GM12878 (cell line): ENCODE measurements at places on chromosomes 4 and X. TPM values are rescaled to one million over a fixed set of nuclear protein-coding genes. Genes with fewer than 3 reads are reported as not detected.

The POF1B gene
- 0.64 and 1.1 TPM in 2 replicates for total RNA-seq

The HSD17B10 gene
- 165 and 179 TPM in 2 replicates for total RNA-seq

The SPANXC gene
- total RNA-seq: not detected in 2 replicates

The STK32B gene
- total RNA-seq: not detected in 2 replicates

The PCDH7 gene
- total RNA-seq: 0.21 TPM in 1 of 2 replicates, not detected in the other

The LRP2BP gene
- total RNA-seq: 0.48 and 0.62 TPM in 2 replicates

The MAGEE2 gene
- total RNA-seq: not detected in 2 replicates

The RTL5 gene
- 0.05 and 0.10 TPM in 2 replicates for total RNA-seq

The NPNT gene
- 58.8 and 66.3 TPM in 2 replicates for total RNA-seq

The VEGFC gene
- not detected in 2 replicates for total RNA-seq

The XK gene
- not detected in 2 replicates for total RNA-seq

The TMPRSS11E gene
- not detected in 2 replicates for total RNA-seq

GRCh38 chrX:65752294-65752693, 84.8 kb downstream of the MSN start:
- peaks cover 7% of the 10 kb centered on the region for H3K4me1 ChIP-seq
- no peaks in the 10 kb centered on the region for H3K36me3 ChIP-seq
- no peaks in the 10 kb centered on the region for H3K27me3 ChIP-seq
- DNase-seq: no peak
- no peak overlapping the region for H3K27ac ChIP-seq

DNA sequence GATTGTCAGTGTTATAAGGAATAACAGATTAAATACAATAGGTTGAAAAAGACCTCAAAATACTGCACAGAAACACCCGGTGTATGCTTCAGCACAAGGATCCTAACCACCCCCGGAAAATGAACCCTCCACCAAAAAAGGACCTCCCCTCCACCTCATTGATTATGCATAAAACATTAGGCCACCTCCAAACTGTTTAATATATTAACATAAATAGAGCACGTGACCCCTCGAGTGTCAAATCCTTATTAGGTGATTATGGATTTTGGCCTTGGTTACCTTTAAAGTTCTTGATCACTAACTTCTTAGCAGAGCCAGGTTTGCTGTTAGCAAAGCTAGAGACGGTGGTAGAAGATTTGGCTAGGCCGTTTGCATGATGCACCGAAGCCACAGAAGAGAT, 958 bp downstream of the CUL4B start:
- H3K36me3 ChIP-seq: no peaks in the 10 kb centered on the region
- H3K4me1 ChIP-seq: no peaks in the 10 kb centered on the region
- H3K27ac ChIP-seq: peak overlapping the region; percentile 85
- H3K4me3 ChIP-seq: peak overlapping the region; percentile 67
- H3K27me3 ChIP-seq: no peaks in the 10 kb centered on the region
- DNase-seq: no peak

GRCh38 chrX:40083979-40084359, 13.8 kb downstream of the BCOR start:
- no peak for DNase-seq
- H3K4me3 ChIP-seq: peak overlapping the region; percentile 30; the same call in 1 of the 2 replicates
- no peaks in the 10 kb centered on the region for H3K4me1 ChIP-seq
- H3K27me3 ChIP-seq: no peaks in the 10 kb centered on the region
- no peak overlapping the region for H3K27ac ChIP-seq

DNA sequence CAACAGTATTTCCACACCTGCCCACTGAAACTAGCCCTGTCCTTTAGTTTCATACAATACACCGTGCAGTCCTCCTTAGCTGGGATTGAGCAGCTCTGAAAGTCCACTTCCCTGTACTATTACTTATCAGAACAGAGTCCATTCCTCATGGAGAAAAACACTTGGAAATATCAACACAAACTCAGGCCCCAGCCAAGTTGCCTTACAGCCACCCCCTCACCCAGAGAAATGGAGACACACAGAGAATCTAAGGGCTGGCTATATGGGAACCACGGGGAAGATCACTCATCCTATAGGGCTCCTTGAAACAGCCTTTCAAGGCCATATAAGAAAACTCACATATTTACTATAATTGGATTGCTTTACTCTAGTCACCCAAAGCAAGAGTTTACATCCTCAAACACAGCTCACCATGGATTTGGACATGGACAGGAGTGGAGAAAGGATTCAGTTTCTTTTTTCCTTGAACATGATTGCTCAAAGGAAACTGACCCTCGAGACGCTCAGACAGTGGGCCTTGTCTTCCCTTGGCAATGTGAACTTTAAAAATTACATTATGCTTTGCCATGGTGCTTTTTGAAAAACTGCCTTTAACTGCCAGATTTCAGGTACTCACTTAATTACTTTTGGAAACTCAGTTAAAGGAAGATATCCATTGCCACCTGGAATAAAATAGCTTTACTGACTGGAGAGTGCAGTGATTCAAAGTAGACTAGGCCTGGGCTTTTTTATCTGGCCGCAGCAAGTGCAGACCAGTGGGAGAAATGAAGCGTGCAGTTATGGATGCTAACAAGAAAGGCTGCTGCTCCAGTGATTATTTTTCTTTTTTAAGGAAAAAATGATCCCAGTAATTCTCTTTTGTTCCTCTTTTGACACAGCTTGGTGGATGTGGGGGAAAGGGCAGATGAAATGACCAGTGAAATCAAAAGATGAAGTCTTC, 1.6 kb downstream of the SCARB2 start:
- no peaks in the 10 kb centered on the region for H3K27me3 ChIP-seq
- no peak for DNase-seq
- H3K36me3 ChIP-seq: no peaks in the 10 kb centered on the region
- peak overlapping the region; percentile 78; the same call in 1 of the 2 replicates for H3K4me3 ChIP-seq

GRCh38 chr4:162675661-162676060, 491.0 kb downstream of the NAF1 start:
- H3K27me3 ChIP-seq: no peaks in the 10 kb centered on the region
- H3K36me3 ChIP-seq: no peaks in the 10 kb centered on the region
- no peaks in the 10 kb centered on the region for H3K4me1 ChIP-seq
- no peak for DNase-seq

- H3K27me3 ChIP-seq: no peaks in the 10 kb centered on the region
- H3K27ac ChIP-seq: no peak overlapping the region
- no peak overlapping the region for H3K4me3 ChIP-seq
Measured at GRCh38 chr4:138259824-138260223, 17.7 kb upstream of the SLC7A11 start.

- H3K4me3 ChIP-seq: no peak overlapping the region
- H3K36me3 ChIP-seq: no peaks in the 10 kb centered on the region
- H3K4me1 ChIP-seq: no peaks in the 10 kb centered on the region
Measured at GRCh38 chr4:72951628-72952027, 117.9 kb downstream of the COX18 start.

DNA sequence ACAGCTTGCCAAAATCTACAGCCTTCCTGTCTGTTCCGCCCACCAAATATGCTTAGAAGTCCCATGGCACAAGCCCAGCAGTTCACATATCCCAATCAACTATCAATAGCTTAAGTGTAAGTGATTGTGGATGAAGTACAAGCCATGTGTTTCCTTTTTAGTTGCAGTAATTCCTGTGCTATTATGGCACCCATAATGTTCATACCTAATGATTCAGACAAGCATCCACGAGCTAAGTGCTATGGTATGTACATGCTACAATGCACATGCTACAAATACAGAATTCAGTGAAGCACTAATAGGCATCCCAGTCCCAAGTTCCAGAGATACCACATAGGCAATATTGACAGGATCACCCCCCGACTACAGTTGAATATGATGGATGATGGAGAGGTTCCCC, 94.5 kb downstream of the PCDH19 start:
- H3K27ac ChIP-seq: no peak overlapping the region
- H3K4me3 ChIP-seq: no peak overlapping the region
- H3K4me1 ChIP-seq: no peaks in the 10 kb centered on the region
- no peak for DNase-seq
- H3K36me3 ChIP-seq: no peaks in the 10 kb centered on the region
- H3K27me3 ChIP-seq: no peaks in the 10 kb centered on the region

DNA sequence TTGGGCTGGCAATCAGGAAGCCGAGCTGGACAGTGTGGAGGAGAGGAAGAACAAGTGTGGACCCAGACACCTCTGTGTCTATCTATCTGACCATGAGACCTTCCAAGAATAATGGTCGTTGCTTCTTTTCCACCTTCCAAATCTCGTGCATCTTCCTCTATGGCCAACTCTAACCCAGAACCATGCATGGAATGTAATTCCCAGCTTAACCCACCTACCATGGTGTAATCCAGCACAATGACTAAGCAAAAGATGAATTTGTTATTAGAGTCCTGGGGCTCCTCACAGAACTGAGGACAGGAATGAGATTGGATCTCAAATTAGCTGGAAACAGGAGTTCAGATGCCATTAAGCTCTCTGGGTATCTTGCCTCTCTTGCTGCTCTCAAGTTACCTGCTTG, 17.4 kb upstream of the TMEM184C start:
- H3K36me3 ChIP-seq: no peaks in the 10 kb centered on the region
- no peak overlapping the region for H3K4me3 ChIP-seq
- no peak overlapping the region for H3K27ac ChIP-seq
- DNase-seq: no peak
- no peaks in the 10 kb centered on the region for H3K4me1 ChIP-seq
- H3K27me3 ChIP-seq: no peaks in the 10 kb centered on the region; the same call in 1 of the 2 replicates

DNA sequence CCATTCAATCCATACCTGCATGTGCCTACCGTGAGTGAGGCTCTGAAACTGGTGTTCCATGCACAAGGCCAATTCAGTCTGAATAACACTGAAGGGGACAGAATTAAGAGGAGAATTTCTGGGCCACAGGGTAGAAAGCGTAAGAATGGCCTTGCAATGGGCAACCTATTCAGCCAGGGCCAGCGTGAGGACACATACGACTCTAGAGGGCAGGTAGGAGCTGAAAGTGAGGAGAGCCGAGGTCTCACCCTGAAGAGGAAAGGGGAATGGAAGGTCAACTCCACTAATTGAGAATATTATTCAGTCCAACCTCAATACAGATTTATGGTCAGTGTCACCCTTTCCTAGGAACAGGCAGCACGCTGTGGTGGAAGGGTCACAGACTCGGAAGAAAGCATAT, 202.2 kb downstream of the TRIML1 start:
- no peaks in the 10 kb centered on the region for H3K36me3 ChIP-seq
- DNase-seq: no peak
- no peaks in the 10 kb centered on the region for H3K27me3 ChIP-seq
- H3K4me3 ChIP-seq: no peak overlapping the region
- no peaks in the 10 kb centered on the region for H3K4me1 ChIP-seq

DNA sequence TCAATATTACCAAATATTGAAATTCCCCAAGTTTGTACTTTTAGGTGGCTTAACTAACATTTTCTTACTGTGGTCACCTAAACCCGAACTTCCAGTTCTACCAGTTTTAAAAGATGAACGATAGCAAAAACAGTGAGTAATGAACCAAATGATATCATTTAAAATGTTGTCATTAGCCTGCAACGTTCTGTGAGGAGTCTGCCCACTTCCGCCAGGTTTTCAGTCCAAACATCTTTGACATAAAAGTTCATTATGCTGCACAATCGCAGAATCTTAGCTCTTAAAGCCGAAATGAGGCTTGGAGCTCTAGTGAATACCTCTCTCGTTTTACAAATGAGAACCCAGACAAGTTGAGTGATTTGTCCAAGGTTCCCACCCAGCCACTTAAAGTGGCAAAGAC, 762 bp downstream of the PIGA start:
- H3K27me3 ChIP-seq: no peaks in the 10 kb centered on the region
- H3K4me1 ChIP-seq: no peaks in the 10 kb centered on the region
- peak overlapping the region; percentile 76 for H3K4me3 ChIP-seq
- peak overlapping the region; percentile 60 for H3K27ac ChIP-seq
- no peak for DNase-seq

- peaks cover 21% of the 10 kb centered on the region for H3K4me1 ChIP-seq
- H3K36me3 ChIP-seq: no peaks in the 10 kb centered on the region
- peak overlapping the region; percentile 42 for H3K4me3 ChIP-seq
- DNase-seq: peak; percentile 30
- H3K27me3 ChIP-seq: no peaks in the 10 kb centered on the region
- peak overlapping the region; percentile 88 for H3K27ac ChIP-seq
Measured at GRCh38 chr4:98203332-98204235, 57.6 kb upstream of the RAP1GDS1 start.

DNA sequence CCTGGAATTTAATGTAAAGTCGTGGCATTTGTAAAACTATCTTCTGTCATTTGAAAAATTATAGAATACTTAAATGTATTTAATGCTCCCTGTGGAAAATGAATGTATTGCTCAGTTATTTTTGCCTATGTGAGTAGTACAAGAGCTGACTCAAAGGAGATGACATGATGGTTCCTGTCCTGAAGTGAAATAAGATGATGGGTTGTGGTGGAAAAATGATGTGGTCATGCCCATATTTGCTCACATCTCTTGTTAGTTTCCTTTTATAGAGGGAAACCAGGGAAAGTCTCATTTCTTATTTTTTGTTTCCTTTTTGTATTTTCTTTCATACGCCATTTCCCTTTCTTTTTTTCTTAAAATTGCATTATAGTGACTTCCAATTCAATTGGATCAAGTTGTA, 23.7 kb downstream of the PLS3 start:
- H3K36me3 ChIP-seq: no peaks in the 10 kb centered on the region
- DNase-seq: no peak
- H3K27ac ChIP-seq: no peak overlapping the region

DNA sequence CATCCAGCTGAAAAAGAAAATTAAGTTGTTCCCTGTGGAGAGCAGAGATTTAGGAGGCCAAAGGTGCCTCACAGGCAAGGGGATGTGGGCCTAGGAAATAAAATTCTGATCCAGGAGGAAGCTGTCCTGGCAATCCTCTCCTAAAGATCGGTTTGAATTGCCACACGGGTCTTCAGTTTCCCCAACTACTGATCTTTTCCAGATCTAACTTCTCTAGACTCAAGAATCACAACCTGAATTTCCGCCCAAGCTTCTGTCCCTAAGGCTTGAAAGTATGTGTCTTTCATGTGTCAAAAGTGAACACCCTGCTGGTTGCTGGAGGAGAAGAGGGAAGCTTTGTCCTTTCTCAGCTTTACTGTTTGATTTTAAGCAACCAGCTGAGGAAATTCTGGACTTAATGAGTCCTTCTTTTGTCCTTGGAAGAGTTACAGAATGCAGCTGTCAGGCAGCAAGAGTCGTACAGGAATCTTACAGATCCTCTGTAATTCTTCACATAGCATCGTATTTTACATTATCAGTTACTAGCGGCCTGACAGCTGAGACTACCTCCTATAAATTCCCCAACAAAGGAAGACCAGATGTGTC, 93.8 kb downstream of the INPP4B start:
- no peaks in the 10 kb centered on the region for H3K27me3 ChIP-seq
- no peaks in the 10 kb centered on the region for H3K4me1 ChIP-seq
- no peak overlapping the region for H3K4me3 ChIP-seq
- DNase-seq: no peak
- H3K27ac ChIP-seq: no peak overlapping the region
